Left cardiac atrium (tissue), 4 donors: ENCODE measurements at places on chromosomes 4 and X. TPM values are rescaled to one million over a fixed set of nuclear protein-coding genes. Genes with fewer than 3 reads are reported as not detected.

DNA sequence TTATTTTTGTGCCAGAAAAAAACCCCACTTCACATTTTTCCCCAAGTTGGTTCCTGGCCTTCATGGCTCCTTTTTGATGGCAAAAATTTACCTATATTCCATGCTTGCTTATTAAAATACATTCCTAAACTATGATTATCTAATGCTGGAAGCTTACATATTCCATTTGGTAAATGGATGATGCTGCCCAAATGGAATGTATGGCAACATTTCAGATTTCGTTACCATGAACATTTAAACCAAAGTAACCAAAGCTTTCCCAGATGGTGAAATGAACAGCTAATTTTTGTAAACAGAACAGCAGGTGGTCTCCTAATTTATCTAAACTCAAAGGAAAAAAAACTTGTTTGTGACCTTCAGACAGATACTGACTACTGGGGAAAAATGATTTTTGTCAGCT, 110.8 kb upstream of the TEX13A start:
- DNase-seq, result no peak

- no peak for DNase-seq
These were observed 45.9 kb downstream of the TSC22D3 start for GRCh38 chrX:107729558-107730297.

DNA sequence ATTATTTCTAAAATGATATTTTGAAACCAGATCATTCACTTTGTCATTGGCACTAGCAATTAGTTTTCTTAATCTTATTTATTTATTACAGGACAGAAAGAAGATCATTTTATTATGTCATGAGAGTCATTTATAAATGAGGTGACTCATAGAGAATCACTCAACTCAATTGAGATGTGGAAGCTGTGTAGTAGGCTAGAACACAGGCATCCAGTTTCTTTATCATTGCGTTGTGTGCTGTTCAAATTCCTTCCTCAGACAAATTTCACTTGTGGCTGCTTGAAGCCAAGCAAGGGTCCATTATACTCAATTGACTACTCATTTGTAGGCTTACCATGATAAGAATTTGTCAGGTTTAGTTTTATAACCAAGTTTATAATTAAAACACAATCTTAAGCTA, 87.6 kb downstream of the MRPL1 start:
- DNase-seq, result no peak

DNA sequence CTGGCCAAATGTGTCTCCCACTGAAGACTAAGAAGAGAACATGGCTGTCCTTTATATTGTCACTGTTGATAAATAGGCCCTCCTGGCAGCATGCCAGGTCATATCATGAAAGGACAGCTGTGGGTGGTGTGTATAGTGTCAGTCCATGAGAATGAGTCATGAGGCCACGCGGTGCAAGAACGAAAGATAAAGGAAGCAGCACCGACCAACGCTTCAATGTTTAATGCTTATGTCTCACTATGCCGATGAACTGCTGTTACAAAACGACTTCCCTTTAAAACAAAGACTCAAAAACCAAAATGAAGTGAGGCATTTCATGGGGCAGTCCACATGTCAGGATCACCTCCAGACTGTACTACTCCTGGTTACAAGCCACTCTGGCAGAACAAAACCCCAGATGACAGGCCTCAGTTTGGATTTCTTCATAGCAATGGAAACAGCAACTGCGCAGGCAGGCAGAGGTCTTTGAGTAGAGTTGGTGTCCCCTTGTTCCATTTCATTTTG, 5.2 kb upstream of the TCEANC start:
- peak; percentile 75 for DNase-seq

- no peak for DNase-seq
These were observed 3.0 kb downstream of the IL2 start for GRCh38 chr4:122453384-122453995.

Gene PLK4
- 0.68 TPM for total RNA-seq
